Heart right ventricle (tissue), 16 donors: ENCODE measurements at places on chromosomes 6 and 20. TPM values are rescaled to one million over a fixed set of nuclear protein-coding genes. Genes with fewer than 3 reads are reported as not detected.

- DNase-seq, result no peak
Measured at GRCh38 chr6:132257561-132257960, 143.7 kb downstream of the MOXD1 start.

The RAET1L gene
- not detected for polyA plus RNA-seq

The TINAG gene
- polyA plus RNA-seq, result 0.22 TPM

GRCh38 chr6:14824484-14825275 is 421.2 kb upstream of the JARID2 start:
- no peak for DNase-seq

GRCh38 chr6:93471281-93471680 is 51.9 kb upstream of the EPHA7 start:
- DNase-seq, result no peak

The ZNF391 gene
- 0.51 TPM for polyA plus RNA-seq
